ENCODE measurements at places on chromosomes 3 and 15. TPM values are rescaled to one million over a fixed set of nuclear protein-coding genes. Genes with fewer than 3 reads are reported as not detected.

GRCh38 chr3:126263539-126263938 lies 83.2 kb upstream of the ALDH1L1 start:
- DNase-seq, result no peak

Gene RAB43
- total RNA-seq, result 3.4 TPM

DNA sequence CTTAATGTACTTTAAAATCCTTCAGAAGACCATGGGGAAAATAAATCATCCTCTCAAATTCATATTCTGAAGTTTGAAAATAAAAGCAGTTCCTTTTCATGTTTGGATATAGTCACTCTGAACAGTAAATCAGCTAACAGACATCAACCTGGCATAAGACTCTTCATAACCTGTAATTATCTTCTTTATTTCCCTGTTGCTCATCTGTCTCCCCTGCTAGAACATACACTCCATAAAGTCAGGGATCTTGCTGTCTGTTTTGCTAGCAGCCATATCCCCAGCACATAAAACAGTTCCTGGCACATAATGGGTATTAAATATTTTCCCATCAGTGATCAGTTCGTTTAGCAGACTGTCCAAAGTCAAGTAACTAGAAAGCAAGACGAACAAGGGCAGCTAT lies 11.2 kb downstream of the VGLL4 start:
- DNase-seq, result no peak

Gene UROC1
- 0.27 TPM for total RNA-seq

GRCh38 chr3:161673866-161674265 lies 177.3 kb downstream of the OTOL1 start:
- DNase-seq, result no peak

Gene SMARCC1
- total RNA-seq, result 65.0 TPM

DNA sequence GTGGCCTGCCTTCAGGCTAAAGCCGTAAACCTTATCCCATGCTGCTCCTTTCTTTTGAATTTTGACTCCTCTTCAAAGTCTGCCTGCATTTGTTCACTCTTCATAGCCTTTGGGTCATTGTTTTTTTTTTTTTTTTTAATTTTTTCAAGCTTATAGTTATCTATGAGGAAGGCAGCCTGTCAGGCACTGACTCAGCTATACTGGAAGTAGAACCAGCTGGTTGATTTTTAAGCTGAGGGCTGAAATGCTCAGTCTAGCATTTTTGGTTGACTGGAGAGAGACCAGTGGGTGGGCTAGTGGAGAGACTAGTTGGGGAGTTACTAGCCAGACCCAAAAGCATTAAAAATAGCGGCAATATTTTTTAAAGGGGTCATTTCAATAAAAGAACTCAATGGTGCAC lies 44.1 kb downstream of the C3orf20 start:
- DNase-seq, result no peak

DNA sequence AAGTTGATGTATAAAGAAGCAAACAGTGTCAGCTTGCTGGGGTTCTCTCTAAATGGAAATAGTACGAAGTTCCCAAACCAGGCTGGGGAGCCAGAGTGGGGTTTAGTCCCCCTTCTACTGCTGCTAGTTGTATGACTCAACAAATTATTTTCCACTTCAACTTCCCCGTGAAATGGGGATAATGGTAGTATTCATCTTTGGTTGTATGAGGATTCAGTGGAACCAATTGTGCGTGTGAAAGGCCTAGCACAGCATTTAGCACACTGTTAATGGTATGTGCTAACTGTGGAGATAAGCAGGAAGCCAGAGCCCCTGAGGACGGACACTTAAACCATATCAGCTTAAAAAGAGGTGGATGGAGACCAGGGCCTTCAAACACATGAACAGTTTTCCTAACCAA lies 4.2 kb downstream of the SORD start:
- DNase-seq, result no peak

DNA sequence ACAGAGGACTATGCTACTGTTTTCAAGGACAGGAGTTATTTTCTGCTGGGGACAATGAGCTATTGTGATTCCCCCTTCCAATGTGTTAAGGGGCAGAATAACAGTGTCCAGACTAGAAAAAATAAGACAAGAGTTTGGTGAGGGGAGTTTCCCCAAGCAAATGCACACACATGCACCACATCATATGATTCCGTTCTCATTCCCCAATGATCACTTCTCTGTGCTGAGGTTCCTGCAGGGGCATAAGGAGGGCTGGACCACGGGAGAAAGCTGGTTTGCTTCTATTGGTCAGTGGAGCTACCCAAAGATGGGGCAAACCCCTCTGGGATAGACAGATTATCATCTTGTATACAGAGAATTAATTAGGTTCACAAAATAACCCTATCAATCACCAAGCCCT lies 80.6 kb downstream of the RBPMS2 start:
- no peak for DNase-seq

- DNase-seq, result no peak
Measured at GRCh38 chr3:69994919-69995318, 4.6 kb upstream of the SAMMSON start.

DNA sequence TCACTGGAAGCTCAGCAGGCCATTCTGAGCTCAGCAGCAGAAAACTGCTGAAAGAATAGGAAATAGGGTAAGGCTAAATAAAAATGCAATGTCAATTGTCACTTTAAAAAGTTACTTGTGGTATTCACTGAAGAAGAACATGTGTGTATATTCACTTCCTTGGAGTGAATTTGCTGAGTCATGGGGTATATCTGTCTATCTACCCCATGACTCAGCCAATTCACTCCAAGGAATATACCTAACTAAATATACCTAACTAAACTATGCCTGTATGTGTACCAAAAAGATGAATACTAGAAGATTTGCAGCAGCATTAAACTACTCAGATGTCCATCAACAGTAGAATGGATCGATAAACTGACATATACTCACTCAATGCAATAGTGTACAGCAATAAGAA lies 69.5 kb upstream of the KCNAB1 start:
- no peak for DNase-seq

Gene WDR72
- 0.54 TPM for total RNA-seq

DNA sequence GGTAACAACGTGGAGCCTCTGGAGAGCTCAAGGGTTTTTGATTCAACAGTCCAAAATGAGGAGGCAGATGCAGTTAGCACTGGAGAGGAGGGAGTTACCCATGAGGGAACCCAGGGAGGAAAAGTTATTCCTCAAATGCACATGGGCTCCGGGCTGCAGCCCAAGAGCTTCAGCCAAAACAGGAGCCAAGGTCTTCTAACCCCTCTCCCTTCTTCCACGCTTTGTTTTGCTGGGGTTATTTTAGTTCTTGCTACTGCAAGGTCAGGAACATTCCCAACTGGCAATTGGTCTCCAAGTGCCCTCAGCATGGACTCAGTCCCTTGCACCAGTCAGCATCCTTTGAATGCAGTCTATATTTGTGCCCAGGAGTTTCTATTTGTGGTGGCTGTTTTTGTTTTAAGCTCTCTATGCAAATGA lies 90.0 kb downstream of the TGFBR2 start:
- DNase-seq, result no peak

DNA sequence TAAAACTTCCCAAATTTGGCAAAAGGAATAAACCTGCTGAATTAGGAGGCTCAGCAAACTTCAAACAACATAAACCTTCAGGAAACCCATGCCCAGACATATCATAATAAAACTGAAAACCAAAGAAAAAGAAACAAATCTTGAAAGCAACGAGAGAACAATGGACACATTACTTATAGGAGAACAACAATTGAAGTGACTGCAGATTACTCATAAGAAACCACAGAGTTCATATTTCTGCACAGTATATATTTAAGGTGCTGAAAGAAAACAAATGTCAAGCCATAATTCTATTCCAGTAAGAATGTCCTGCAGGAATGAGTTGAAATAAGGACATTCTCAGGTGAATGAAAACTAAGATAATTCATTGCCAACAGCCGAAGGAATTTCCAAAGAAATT lies 80.8 kb upstream of the PROK2 start:
- no peak for DNase-seq

DNA sequence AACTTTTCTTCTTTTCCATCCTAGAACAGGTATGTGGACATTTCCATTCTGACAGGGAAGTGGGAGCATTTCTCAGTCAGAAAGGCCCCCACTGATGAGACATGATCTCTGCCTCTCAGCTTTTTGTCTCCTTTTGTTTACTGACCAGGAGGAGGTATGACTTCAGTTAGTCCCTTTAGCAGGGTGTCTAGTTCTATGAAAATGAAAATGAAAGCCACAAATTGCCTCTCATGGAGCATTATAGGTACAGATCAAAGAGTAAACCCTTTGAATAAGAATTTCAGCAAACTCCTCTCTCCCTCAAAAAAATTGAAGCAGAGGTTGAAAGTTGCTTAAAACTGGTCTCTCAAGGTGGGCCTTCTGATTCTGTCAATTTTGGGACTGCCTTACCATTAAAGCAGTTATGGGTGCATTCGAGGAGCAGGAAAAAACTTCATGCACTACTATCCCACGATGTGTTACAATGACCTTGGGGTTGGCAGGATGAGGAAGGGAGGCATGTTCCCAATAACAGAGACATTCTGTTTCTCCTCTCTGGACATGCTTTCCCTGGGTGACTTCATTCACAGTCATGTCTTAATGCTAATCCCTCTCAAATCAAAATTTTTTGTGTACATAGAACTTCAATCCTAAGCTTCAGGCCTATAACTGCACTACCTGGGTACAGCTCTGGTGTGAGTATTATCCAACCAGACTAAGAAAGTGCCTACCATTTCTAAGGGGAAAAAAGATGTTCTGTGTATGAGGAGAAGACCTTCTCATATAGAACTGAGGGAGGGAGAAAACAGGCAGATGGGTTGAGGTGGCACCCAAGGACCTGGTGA lies 50.6 kb upstream of the TBC1D23 start:
- DNase-seq, result no peak

DNA sequence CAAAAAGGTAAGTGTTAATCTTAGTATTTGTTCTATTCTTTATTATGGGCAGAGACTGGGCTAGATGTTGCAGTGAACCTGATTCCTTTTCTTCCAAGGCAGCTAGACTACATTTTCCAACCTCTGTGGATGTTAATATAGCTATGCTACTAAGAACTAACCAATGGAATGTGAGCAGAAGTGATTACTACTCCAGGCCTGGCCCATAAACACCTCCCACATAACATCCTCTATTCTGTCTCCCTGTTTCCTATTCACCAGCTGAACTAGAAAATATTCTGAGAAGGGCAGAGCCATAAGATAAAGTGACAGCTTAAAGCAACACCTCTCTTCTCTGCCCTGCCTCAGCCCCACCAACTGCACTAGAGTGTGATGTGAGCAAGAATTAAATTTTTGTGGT lies 29.4 kb downstream of the CD200R1L start:
- DNase-seq, result no peak

Gene REC114
- total RNA-seq, result not detected

Gene CIDEC
- not detected for total RNA-seq

Gene CCR1
- 1.6 TPM for total RNA-seq

GRCh38 chr15:60399931-60400330 lies 2.1 kb upstream of the ANXA2 start:
- DNase-seq, result no peak

DNA sequence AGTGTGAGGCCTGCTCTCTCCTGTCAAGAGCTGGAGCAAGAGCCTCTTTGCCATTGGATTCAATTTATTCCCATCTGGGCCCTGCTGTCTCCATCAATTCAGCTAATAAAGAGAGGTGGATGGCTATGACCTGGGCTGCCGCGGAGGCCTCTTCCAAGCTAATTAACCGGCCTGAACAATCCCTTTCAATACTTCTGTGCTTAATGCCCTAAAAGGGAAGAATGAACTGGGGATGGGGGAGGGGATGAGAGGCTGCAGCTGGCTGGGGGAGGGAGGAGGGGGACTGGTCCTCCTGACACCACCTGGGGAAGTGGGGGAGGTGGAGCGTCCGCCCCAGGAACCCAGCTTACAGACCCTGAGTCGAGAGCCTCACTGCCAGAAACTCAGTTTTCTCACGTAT lies 33.4 kb upstream of the PRR23E start:
- DNase-seq, result no peak

Gene RTP3
- total RNA-seq, result not detected

Gene GALNT15
- 27.5 TPM for total RNA-seq

GRCh38 chr3:107344722-107345121 lies 32.5 kb upstream of the CCDC54 start:
- DNase-seq, result no peak

- no peak for DNase-seq
Measured at GRCh38 chr3:111589303-111590142, 5.6 kb downstream of the ZBED2 start.

DNA sequence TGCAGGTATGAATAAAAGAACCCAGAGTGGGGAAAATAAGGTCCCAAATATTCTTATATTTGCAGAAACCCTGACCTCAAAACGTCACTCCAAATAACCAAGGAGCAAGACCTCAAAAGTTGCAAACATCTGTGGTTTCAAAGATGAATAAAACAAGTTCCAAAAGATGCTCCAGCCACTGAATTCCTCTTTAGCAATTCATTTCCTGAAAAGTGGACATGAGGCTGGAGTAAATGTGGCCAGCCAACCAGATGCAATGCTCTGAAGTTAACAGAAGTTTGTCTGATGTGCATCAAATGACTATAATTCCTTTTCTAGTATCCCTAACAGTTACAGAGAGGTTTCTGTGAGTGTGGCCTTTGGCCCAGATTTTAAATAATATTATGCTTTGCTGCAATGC lies 71.2 kb upstream of the WNT5A start:
- no peak for DNase-seq

Gene SPSB4
- total RNA-seq, result 12.7 TPM

DNA sequence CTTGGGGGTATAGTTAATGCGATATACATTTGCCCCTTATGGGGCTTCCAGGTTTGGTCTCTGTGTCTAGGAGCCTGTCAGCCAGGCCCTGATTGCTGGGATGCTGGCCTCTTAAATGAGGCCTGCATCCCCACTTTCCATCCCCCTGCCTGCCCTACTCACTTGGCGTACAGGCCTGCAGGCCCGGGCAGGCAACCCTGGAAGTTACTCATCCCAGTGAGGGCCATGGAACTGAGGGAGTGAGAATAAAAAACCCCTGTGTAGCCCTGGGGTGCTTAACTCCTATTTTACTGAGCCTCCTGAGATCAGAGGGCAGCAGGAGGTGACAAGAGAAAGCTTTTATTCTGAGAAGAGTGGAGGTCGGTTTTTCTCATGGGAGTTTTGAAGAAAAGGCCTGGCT lies 2.0 kb downstream of the DISP2 start:
- DNase-seq, result no peak

Gene STAC
- 18.2 TPM for total RNA-seq

- DNase-seq, result no peak
Measured at GRCh38 chr15:49823987-49824774, 203.3 kb downstream of the DTWD1 start.

Gene GRAMD2A
- total RNA-seq, result 0.36 TPM

Gene TMEM212
- not detected for total RNA-seq
